ENCODE measurements at places on chromosomes 6 and 20.
A peak's percentile ranks its signal among the peaks of the same experiment; 100 is the strongest.

DNA sequence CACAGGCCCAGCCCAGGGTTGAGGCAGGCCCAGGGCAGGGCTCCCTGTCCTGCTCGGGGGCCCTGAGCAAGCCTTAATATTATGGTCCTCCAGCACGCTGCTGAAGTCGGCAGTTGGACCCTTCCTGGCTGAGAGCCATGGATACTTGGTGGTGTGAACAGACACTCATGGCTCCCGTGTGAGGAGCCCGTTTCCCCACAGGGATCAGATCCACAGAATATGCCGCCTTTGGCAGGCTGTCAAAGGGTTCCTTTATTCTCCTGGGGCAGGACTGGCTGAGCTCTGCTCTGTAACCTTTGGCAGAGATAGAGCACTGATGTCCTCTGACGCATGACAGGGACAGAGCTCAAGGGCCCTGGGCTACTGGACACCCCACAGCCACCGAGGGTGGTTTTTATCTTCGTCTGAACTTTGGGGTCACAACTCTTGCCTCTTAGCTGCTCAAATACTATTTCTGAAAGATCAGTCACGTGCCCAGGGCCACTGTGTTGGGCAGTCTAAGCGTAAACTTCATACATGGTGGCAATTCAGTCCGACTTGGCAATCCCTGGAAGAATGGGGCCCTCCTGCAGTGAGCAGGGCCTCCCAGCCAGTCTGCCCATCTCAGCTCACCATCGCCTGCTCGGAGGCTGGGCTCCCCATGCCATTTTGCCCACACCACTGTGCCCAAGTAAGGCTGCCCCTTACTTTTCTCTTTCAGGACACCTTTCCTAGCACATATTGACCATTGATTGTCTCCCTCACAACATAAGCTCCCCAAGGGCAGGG, 49.1 kb downstream of the TTI1 start:
- DNase-seq: no peak

GRCh38 chr6:24492475-24492874, 2.3 kb upstream of the ALDH5A1 start:
- DNase-seq: no peak

GRCh38 chr6:151389618-151390275, 1.6 kb downstream of the ZBTB2 start:
- DNase-seq: peak; percentile 58

- DNase-seq: no peak
These were observed 838.0 kb downstream of the DHX35 start for GRCh38 chr20:39800111-39800510.

DNA sequence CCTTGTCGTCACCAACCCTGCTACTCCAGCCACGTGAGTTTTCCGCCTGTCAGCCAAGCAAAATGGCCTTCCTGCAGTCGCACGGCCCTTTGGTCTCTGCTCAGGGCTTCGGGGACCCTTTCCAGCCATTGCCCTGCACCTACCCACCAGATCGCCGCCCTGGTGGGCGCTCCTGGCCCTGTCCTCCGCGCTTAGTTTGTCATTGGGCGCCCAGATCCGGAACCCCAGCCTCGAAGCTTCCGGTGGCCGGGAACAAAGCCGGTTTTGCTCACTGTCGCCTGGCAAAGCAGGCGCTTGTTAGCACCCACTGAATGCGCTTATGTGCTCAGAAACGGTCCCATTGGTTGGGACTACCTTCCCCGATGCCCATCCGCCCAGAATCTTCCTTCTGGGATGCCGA, 536 bp downstream of the ZFP57 start:
- DNase-seq: no peak

DNA sequence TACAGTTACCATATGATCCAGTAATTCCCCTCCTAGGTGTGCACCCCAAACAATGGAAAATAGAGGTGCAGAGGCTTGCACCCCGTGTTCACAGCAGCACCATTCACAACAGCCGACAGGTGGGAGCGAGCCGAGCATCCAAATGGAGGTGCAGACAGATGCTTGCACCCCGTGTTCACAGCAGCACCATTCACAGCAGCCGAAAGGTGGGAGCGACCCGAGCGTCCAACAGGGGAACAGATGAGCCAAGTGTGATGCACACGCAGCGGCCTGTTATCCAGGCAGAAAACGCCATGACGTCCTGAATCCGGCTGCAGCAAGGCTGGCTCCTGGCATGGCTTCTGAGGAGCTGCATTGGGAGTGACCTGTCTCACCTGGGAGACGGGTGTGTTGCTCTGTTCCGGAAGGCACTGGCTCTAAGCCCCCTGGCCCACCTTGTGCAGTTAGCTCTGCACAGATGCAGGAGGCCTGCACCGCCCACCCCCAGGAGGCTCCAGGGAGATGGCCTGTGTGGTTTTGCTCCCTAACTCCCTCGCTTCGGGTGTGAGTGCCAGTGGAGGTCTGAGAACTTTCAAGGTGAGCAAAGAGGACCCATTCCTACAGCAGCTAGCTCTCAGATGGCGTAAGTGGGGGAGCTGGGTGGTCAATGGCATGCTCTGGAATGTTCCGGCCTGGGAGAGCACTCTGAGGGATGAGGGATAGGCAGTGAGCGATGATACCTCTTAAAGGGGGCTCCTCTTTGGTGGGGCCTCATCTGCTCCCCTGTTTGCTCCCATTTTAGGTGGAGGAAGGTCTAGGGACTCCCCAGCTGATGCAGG, 47.8 kb upstream of the FRMD1 start:
- no peak for DNase-seq

DNA sequence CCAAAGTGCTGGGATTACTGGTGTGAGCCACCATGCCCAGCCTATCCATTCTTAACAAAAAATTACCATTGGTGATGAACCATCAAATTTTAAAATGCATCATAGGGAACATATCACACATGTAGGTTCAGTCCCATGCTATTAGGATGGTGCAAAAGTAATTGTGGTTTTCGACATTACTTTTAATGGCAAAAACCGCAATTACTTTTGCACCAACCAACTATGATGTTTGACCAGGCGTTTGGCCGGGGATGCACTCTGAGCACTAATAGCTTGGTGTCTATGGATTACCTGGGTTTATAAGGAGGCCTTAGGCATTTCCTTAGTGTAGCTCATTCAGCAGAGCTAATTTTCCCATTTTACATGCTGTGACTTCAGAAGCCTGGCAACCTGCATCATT, 246.5 kb upstream of the SUPT3H start:
- no peak for DNase-seq

- no peak for DNase-seq
These were observed 27.9 kb downstream of the PLEKHG1 start for GRCh38 chr6:150627585-150628025.
